ENCODE measurements at places on chromosomes 16 and 17. TPM values are rescaled to one million over a fixed set of nuclear protein-coding genes. Genes with fewer than 3 reads are reported as not detected.

GRCh38 chr17:7237266-7237760 lies 1.9 kb downstream of the PHF23 start:
- no peak for DNase-seq

- no peak for DNase-seq
Observed at GRCh38 chr17:69540356-69540755, 125.9 kb downstream of the MAP2K6 start.

DNA sequence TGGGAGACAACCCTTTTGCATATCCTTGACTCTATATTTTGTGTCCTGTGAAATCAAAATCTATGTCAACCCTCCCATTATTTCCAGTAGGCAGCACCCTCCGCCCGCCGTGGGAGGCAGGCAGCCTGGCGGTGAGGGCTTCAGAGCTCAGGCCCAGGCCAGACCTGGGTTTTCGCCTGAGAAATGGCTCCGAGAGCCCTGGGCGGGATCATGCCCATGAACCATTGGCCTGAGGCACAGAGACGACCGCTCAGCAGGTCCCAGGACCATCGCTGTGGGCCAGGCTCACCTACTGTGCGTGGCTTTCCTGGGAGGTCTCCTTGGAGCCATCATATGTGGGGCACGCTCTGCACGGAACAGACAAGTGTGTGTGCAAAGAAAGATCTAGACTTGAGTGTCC lies 6.3 kb upstream of the SLC38A8 start:
- DNase-seq: no peak

SLFN5 gene
- total RNA-seq: 67.8 TPM

MAF gene
- 3.5 TPM for total RNA-seq

CNGB1 gene
- not detected for total RNA-seq

- DNase-seq: no peak
Observed at GRCh38 chr17:73998653-73999645, 204.5 kb upstream of the RPL38 start.

DNA sequence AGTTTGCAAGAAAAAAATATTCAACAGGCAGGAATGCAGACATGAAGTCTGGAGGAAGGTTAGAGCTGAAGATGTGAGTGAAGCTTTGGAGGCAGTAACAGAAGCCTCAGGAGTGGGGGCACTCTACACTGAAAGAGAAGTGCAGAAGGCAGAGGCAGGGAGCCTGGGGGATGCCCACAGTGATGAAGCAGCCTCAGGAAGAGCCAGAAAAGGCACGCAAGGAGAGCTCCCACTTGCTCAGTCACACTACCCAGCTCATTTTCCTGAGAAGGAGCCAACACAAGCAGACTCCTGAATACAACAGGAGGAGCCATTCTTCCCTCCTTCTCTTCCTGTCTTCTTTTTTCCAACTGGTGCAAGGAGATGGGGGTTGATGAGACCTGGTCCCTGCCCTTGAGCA lies 45.1 kb upstream of the DNAH9 start:
- no peak for DNase-seq

Measured in fibroblast of villous mesenchyme (primary cell).